HAP-1 (cell line): ENCODE measurements at places on chromosomes 3 and 15.

DNA sequence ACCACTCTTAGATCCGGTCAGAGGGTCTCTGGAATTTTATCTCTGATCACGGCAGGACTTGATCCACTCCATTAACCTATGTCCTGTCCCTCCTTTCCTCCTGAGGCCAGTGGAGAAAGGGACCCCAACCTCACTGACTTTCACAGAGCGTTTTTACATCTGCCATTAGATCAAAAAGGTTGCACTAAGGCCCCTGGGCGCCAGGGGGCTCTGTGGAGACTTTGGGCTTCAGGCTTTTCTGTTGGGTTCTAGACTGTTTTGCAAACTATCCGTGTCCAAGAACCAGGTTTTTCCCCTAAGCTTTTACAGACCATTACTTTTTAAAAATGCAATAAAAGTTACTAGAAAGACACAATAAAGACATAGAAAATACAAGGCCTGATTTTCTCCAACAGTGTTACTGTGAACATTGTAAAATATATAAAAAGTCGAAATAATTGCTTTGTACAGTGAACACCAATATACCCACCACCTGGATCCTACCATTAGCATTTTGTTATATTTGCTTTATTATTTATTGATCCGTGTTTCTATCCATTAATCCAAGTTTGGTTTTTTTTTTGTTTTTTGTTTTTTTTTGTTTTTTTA is 159.7 kb downstream of the POLR2M start:
- DNase-seq: peak; percentile 34

GRCh38 chr15:41994171-41994650 is 21.9 kb upstream of the EHD4 start:
- DNase-seq: no peak

GRCh38 chr3:82082796-82083195 is 321.4 kb upstream of the GBE1 start:
- no peak for DNase-seq

- no peak for DNase-seq
Observed at GRCh38 chr3:45631486-45631885, 36.9 kb downstream of the LIMD1 start.

DNA sequence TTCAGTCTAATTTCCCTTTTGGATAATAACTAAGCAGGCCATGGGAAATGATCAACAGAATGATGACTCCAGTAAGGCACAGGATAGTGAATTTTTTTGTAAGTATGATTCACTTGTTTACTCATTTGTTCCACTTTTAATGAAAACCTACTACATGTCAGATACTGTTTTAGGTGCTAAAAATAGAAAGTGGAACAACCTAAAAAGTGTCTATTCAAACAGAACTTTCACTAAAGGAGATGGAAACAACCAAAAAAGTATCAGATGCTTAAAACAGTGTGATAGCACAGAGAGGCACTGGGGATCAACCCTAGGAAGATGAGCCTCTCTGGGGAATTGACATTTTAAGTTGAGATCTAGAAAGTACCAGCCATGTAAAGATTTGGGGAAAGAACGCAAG is 11.1 kb downstream of the RYK start:
- no peak for DNase-seq

DNA sequence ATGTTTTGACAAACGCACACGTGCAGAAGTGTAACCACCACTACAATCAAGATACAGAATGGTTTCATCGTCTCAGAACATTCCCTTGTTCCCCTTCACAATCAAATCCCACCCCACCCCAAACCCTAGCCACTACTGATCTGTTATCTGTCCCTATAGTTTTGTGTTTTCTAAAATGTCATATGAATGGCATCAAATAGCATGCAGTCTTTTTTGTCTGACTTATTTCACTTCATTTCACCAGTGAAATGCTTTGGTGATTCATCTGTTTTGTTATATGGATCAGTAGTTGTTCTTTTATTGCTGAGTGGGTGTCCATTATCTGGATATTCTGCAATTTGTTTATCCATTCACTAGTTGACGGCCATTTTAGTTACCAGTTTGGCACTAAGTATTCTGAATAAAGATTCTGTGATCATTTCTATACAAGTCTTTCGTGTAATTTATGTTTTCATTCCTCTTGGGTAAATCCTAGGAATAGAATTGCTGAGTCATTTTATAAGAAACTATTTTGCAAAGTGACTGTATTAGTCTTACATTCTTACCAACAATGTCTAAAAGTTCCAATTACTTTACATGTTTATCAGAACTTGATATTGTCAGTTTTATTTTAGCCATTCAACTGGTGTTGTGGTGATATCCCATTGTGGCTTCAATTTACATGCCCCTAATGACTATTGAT is 232.8 kb downstream of the CLSTN2 start:
- DNase-seq: no peak

GRCh38 chr3:195071011-195071728 is 199.8 kb downstream of the XXYLT1 start:
- no peak for DNase-seq

DNA sequence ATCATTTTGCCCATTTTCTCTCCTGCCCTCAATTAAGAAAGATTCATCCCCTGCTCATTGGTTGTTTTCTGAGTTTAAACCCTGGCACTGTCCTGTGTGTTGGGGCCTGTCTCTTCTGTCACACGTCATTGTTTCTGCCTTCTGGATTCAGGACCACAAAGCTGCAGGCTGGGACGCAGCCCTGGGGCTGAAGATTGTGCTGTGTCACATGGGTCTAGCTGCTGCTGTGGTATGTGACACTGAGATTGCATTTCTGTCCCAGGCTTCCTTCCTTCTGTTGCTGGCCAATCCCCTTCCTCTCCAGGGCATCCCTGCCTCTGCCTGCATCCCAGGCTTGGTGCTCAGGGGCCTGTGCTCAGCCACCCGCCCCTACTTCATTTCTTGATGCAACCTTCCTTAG is 28.9 kb downstream of the INSYN1 start:
- no peak for DNase-seq

- DNase-seq: peak; percentile 12
Observed at GRCh38 chr3:49378249-49378895, 20.2 kb upstream of the GPX1 start.

DNA sequence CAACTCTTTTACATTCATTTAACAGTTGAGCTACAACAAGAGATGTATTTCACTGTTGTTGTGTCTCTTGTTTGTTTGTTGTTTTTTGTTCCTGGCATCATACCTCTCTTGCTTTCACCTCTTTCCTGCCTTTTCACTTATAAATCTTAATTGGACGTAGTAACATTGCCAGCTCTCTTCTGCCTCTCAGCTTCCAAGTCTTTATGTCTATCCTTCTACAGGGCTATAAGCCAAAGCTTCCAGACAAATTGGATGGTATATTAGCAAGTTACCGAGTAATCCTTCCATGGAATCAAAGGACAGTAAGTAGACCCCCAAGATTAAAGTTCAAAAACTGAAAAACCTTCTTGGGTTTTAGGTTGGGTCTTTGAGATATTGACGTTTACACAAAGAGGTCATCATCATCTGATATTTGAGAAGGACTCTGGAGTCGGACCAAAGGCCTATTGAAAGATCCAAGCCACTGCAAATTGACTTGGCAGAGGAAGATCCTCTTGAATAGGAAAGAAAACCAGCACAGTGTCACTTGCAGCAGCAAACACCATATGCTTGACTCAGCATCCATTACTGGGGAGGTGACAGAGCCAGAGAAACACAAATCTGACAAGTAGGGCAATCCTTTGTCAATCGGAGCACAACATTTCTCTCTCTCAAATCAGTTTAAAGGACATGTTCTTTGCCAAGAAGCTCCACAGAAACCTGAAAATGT is 648.5 kb upstream of the NR2F2 start:
- DNase-seq: no peak

DNA sequence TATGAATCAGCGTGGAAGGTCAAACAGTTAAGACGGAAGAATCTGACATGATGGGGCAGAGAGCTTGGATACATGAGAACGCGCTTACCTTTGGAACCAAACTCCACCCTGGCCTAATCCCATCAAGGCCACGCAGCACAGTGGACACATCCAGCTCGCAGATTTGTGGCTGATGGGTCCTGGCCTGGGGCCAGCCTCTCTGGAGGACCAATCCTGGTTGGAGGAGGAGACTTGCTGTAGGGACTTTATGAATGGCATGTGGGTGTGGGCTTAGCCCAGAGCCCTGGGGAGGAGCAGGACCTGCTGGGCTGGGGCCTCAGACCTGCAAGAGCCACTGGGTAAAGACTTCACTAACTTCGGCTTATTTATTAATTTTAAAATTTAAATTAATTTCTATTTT is 73.4 kb upstream of the ANKRD34C start:
- peak; percentile 37 for DNase-seq

DNA sequence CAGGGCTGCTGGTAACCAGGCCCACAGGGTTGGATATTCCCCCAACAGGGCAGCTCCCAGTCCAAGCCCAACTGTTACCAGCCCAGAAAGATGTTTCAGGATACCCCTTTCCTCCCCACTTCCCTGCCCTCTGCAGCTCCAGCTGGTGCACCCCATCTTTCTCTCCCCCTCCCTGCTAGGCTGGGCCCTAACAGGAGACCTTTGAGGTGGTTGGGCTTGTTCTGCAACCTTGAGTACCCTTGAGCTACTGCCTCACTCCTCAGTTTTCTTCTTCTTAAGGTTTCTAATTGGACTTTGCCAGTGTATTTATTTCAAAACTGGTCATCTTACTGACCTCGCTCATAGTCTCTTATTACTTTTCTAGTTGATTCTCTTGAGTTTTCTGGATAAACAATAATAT is 16.9 kb upstream of the INSYN1 start:
- no peak for DNase-seq

GRCh38 chr3:43330981-43331380 is 44.6 kb downstream of the SNRK start:
- peak; percentile 81 for DNase-seq

GRCh38 chr15:66711862-66712261 is 9.8 kb downstream of the SMAD6 start:
- no peak for DNase-seq

DNA sequence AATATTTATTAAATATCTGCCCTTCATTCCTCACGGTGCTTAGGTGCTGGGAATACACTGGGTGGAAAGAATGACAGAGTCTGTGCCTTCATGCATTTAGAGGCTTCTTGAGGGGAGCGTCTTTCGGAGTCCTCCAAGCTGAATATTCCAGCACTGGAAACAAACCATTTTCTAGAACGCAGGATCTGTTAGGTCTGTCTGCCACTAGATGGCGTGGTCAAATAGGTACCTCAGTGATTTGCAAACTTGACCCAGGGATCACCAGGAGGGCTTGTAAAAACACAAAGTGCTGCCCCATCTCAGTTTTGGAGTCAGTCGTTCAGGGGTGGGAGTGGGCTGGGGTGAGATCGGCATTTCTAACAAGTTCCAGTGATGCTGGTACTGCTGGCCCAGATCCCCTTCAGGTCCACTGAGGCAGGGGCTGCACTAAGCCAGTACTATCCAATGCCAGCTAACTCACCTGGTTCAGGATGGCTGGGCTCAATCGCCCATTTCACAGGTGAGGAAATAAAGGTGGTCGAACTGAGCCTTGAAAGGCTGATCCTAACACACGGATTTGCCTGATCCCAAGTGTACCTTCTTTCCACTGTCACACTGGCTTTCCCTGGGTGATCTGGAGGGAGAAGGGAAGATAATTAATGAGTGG is 14.8 kb downstream of the ARNT2 start:
- peak; percentile 66 for DNase-seq

GRCh38 chr3:134205451-134205850 is 45.2 kb downstream of the RYK start:
- DNase-seq: no peak

- no peak for DNase-seq
Observed at GRCh38 chr3:10697918-10698317, 118.1 kb upstream of the SLC6A11 start.
